ENCODE measurements at places on chromosomes 7 and 10. TPM values are rescaled to one million over a fixed set of nuclear protein-coding genes. Genes with fewer than 3 reads are reported as not detected.

GRCh38 chr7:42947521-42947920, 15.3 kb downstream of the MRPL32 start:
- DNase-seq: no peak

The CNNM1 gene
- total RNA-seq: 0.22 TPM

- peak; percentile 7 for DNase-seq
These were observed 95.0 kb upstream of the SDK1 start for GRCh38 chr7:3206101-3206500.

GRCh38 chr7:116715077-116715476, 43.1 kb downstream of the MET start:
- no peak for DNase-seq

The POT1 gene
- total RNA-seq: 14.6 TPM

The BAIAP2L1 gene
- 1.9 TPM for total RNA-seq

DNA sequence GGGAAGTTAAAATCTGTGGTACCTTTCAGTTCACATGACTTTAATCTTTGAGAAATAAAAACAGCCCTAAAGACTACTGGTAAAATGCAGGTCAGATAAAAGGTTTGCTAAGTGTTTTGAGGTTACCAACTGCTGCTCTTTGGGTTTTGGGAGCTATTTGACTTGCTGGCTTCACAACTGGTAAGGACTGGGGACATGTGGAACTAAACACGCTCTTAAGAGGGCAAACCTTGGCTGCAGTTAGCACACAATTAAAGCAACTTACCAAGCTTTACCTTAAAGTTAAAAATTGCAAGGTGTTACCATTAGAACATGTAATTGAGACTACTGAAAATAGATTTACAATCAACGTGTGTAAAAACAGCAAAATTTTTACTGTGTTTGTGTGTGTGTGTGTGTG, 220.2 kb downstream of the PHF14 start:
- DNase-seq: no peak

The GNGT1 gene
- total RNA-seq: not detected

DNA sequence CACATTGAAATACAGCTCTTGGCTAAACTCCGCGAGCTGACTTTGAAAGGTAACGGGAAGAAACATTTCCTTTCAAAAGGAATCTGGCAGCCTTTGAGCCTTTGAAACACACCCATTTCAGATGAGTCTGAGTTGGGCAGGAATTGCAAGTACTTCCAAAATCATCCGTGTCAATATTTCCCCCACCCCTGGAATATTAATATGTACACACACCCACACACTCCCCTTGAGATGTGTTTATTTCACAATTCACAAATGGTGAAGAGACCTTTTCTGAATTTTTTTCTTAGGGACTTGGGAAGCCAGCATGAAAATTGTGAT, 438.7 kb upstream of the NRP1 start:
- no peak for DNase-seq

The GRM3 gene
- 0.22 TPM for total RNA-seq

GRCh38 chr7:105718511-105718925, 137.2 kb upstream of the EFCAB10 start:
- DNase-seq: peak; percentile 74

- no peak for DNase-seq
These were observed 4.7 kb downstream of the CRCP start for GRCh38 chr7:66119245-66119850.

The ZNF479 gene
- total RNA-seq: not detected

DNA sequence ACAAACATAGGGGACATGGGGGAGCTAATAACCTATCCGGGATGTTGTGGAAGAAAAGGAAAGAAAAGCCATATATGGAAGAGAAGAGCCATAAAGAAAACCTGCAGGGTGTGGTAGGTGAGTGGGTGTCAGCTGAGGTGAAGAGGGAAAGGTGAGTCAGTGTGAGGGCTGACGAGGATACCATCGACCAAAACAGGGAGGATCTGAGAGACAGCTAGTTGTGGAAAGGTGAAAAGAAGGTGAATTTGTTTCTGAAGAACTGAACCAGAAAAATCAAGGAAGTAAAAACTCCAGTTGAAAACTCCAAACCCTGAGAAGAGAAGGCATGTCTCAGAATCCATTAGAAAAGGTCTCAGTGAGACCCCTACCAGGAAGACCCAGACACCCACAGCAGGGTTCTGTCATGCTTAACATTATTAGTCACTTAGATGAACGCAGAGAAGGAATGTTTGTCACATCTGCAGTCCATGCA, 4.1 kb downstream of the BLNK start:
- DNase-seq: no peak

DNA sequence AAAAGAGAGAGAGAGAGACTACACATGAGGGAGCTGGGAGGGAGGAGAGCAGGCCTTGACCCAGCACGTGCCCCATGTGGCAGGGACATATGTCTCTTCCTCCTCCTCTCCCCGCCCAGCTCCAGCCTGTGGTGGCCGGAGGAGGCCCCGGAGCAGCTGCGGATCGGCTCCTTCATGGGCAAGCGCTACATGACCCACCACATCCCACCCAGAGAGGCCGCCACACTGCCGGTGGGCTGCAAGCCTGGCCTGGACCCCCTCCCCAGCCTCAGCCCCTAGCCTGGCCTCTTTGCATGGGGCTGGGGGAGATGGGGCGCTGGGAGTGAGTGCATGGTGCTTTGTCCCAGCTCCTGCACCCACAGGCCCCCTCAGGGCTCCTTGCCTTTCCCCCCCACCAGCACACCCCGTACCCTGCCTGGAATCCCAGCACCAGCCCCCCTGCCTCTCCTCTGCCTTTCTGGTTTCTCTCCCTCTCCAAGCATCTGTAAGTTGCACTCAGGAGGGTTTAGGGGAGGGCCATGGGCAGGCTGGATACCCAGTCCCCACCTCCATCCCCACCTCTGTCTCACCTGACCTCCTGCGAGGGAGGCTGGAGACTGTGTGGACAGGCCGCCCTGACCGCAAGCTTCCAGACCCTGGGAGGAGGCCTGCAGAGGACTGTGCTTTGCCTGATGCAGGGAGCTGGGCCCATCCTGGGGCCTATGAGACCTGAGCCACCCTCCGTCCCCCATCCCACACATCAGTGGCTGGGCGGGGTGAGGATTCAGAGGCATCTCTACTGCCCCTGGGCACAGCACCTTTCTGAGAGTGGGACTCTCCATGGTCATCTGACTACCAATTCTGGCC, 4.8 kb downstream of the UPK3B start:
- no peak for DNase-seq

DNA sequence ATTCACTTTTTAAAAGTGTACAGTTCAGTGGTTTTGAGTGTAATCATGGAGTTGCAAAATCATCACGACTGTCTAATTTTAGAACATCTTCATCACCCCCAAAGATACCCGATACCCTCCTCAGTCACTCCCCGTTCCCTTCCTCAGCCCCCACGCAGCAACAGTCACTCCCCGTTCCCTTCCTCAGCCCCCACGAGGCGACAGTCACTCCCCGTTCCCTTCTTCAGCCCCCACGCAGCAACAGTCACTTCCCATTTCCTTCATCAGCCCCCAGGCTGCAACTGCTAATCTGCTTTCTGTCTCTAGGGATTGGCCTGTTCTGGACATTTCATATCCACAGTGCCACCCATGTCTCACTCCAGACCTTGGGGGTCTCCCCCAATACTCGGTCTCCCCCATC, 161.6 kb upstream of the PPP2R2D start:
- peak; percentile 26 for DNase-seq

DNA sequence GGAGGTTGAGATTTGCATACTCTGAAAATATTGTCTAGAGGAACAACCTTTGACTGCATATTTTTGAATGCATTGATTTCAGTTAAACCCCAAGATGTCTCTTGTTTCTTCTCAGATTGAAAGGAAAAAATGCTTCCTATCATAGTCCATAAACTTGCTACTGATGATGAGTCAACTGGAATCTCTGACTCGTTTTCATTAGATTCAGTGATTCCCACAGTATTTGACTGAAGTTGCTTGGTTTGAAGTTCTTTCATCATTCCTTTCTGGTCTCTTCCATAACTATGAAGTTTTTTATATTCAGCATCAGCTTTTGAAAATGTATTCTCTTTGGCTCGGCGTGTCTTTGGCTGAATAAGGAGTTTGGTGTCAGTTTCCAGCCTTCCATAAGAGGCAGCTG, 10.7 kb downstream of the PEX1 start:
- no peak for DNase-seq

- DNase-seq: no peak
These were observed 16.8 kb downstream of the LIPM start for GRCh38 chr10:88819290-88819689.

DNA sequence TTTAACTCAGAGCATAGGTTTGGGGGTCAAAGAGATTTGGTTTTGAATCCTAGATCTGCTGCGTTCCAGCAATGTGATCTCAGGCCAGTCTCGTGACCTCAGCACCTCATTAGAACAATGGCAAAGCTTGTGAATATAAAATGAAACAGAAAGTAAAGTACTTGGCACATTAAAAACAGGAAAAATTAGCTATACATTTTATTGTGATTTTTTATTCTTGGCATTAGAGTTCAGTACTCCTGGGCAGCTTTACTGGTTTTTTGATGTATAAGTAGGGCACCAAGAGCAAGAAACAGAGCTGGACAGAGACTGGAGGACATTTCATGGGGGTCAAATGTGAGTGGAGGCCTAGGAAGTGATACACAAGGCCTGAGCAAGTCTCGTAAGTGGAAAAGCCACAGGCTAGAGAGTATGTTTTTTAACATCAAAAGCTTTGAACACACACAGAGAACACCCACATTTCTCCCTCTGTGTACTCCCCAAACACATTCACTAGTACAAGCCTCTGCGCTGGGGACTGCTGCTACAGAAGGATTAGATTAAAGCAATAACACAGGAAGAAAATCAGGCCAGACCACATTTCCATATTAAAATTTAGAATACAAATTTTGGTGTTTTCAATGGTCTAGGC, 157.2 kb upstream of the SLC25A13 start:
- DNase-seq: no peak

The SPDYE2B gene
- not detected for total RNA-seq
